Stimulated activated CD8-positive, alpha-beta memory T cell treated with anti-CD3 and anti-CD28 coated beads, Interleukin-12 subunit alpha, Interleukin-12 subunit beta, amount 100 ng/mL, for 1 hour (primary cell): ENCODE measurements at places on chromosomes 11 and 22.

DNA sequence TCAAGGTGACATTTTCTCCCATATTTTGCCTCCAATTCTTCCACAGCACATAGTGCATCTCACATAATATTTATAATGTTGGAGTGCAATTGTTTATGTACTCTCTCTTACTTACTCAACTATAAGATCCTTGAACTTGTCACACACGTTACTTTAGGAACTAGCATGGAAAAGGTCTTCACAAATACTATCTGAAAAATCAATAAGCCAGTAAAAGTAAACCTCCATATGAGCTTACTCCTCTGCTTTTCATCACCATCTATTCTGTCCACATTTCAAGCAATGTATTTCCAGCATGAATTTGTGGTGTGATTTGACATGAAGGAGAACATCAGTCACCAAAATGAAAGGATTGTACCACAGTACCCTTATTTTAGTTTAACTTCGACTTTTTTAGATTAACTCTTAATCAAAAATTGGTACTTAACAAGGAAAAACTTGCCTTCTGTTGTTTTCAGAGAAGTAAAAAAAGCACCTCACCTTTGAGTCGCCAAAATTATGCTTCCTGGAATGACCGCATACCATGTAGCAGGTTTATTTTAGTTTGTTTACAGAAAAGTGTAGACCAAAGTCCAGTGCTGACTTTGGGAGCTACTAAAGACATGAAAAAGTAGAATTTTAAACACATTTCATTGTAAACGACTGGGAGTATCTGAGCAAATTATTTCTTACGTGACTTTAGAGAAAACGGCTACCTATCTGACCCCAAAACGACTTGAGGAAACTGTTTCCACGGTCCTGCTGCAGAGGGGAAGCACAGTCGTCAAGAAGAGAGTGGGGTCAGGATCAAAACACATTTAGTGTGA lies at the start of gene SLC22A9:
TSS of gene SLC22A9 (plus strand) at position 621 of the 806 bp plus-strand sequence. CDS start 272 bp downstream, outside the sequence.
- DNase-seq = no peak

GRCh38 chr11:9834291-9834690 lies 170.4 kb downstream of the SWAP70 start:
- DNase-seq = no peak

DNA sequence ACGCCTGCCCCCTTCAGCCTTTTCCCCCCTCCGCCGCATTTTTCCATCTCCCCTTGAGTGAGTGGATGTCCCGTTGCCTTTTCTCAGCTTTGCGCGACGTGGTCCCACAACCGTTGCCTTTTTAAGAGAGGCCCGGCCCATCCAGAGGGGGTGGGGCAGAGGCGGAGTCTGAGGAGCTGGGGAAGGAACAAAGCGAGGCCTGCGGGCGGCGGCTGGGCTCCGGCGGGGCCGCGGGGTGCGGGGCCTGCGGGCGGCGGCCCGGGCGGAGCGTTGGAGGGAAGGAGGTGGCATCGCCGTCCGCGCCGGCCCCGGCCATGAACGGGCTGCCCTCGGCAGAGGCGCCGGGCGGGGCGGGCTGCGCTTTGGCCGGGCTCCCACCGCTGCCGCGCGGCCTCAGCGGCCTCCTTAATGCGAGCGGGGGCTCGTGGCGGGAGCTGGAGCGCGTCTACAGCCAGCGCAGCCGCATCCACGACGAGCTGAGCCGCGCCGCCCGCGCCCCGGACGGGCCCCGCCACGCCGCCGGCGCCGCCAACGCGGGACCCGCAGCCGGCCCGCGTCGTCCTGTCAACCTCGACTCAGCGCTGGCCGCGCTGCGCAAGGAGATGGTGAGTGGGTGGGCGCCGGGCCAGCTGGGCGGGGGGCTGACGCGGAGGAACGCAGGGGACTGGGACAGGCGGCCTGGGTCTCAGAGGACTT lies at the start of gene FAM89B:
TSS of gene FAM89B (plus strand) at position 183 of the 696 bp plus-strand sequence. CDS start at position 315, 132 bp downstream.
- peak; percentile 81 for DNase-seq

DNA sequence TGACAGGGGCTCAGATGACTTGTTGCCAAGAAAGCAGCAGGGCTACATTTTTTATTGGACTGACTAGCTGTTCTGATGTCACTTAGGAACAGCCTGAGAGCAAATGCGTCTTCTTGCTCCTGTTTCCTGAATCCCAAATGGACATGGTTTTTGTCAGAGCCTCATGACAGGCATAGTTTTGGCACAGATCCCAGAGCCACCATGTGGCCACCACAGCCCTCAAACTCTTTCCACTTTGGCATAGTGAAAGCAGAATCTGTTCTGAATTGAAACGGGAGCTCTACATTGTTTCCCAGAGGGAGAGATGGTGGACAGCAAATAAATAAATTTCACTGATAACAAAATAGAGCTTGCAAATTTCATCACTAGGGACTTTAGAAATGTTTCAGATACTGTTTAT lies 222.2 kb downstream of the C11orf87 start:
- no peak for DNase-seq

DNA sequence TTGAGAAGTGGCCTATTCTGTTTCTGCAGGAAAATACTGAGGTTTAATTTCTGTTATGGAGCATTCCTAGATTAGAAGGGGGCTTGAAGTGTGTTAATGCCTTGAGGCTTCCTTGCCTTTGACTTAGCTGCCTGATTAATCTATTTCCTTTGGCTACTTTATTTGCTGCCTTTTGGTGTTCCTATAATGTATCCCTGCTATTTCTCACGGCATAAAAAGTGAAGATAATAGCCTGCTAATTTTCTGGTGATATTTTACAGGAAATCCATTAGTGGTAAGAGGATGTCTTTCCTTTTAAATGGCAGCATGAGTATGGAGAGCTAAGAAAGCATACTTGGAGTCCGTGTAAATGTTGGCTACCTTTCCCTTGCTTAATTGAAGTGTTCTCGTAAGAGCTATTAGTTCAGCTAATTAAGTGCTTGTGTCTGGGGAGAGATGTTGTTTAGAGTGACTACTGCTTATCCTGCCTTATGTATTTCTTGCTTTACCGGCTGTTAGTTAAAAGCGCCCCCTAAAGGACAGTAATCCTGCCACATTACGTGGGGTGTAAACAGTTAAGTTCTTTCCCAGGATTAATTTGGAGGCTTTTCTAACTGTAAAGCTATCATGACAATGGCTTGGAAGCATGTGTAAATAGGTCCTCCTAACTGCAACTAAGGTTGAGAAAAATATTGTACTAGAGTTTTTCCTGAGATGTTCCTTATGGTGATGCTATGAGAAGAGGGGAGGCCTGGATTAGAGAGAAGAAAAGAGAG lies 45.6 kb downstream of the ZNF280B start:
- DNase-seq = no peak

DNA sequence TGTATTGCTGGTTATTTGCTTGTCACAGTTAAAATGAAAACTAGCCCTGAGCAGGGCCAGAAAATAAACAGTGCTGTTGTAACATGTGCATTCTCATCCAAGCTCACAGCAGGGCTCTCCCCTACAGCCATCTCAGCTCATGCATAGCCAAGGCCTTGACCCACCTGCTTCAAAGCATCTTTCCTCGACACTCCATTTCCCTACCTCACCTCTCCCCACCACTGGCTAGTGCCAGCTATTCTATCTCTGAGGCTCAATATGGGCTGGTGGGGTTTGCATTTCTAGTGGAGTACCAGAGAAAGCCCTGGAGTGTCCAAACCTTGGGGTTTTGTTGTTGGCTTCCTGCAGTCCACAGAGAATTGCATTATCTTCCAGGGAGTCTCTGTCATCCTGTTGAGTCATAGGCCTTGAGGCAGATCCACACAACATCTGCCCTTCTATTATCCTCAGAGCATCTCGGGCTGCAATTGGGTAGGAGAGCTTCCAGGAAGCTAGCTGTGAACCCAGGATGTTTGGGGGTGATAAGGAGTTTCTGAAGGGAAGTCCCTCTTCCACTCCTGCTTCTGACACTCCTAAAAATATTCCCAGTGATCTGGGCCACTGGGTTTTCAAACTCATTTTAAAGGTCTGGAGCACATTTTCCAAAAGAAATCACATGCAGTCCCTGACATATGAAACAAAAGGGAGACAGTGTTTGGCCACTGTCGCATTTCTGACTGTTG lies 36.1 kb upstream of the AMOTL1 start:
- no peak for DNase-seq
